Stimulated activated CD8-positive, alpha-beta memory T cell treated with anti-CD3 and anti-CD28 coated beads, Interleukin-7, amount 100 ng/mL, for 48 hours (primary cell): ENCODE measurements at places on chromosomes 1 and 21.

DNA sequence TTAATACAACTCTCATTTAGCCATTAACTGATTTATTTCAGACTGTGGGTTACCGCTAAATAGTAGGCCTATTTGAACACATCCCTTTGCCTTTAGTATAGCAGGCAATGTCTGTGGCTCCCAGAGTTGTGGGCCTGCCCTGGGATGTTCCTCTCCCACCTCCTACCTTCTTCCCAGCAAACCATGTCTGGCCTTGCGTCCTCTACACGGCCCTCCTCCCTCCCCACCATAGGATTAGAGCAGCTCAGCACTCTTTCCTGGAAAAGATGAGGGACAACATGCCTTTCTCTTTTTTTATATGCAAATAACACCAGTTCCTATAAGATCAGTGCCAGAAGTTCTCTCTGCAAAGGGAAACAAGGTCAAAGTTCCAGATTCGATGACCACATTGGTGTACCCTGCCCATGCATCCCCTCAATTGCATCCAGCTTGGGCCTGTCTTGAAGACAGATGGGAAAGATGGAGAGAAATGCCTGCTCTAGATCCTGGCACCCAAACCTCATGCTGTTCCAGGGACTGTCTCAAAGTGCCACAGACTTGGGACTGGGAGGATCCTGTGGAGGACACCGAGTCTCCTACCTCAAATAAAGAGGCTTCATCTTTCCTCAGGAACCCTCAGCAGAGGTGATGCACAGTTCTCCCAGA is 57.2 kb downstream of the CD46 start:
- DNase-seq, result no peak

- DNase-seq, result no peak
Observed at GRCh38 chr1:91895832-91896556, 10.0 kb upstream of the TGFBR3 start.

DNA sequence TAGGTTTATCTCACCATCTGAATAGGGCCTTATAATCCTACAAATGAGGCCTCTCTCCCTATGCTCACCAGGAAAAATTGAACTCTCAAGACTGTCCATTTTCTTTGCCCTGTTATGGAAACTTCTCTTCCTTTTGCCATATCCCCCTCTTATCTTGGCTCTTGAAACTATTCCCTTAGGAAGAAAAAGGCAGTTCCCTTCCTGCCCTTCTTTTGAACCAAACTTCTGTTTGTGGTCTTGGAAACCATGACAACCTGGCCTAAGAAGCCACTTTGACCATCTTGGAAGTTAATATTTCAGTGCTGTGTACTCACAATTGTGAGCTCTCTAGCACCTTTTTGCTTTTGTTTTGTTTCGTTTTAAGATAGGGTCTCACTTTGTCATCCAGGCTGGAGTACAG is 40.0 kb downstream of the ATP2B4 start:
- DNase-seq, result no peak

DNA sequence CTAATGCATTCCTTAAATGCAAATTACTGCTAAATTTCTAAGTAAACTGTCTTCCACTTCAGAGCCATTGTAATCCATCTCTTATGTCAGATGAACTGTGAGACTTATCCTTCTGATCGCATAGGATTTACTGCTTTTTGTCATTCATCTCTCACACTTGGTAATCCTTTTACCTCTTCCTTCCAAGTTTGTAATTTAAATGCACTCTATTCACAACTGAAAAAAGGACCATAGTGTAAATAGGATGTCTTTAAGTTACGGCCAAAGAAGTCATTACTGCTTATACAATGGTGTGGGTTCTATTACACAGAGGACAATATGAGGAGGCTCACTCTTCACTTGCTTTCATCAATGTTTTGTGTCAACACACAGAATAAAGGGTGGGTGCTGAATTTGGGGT is 393.3 kb downstream of the PTBP2 start:
- DNase-seq, result no peak

DNA sequence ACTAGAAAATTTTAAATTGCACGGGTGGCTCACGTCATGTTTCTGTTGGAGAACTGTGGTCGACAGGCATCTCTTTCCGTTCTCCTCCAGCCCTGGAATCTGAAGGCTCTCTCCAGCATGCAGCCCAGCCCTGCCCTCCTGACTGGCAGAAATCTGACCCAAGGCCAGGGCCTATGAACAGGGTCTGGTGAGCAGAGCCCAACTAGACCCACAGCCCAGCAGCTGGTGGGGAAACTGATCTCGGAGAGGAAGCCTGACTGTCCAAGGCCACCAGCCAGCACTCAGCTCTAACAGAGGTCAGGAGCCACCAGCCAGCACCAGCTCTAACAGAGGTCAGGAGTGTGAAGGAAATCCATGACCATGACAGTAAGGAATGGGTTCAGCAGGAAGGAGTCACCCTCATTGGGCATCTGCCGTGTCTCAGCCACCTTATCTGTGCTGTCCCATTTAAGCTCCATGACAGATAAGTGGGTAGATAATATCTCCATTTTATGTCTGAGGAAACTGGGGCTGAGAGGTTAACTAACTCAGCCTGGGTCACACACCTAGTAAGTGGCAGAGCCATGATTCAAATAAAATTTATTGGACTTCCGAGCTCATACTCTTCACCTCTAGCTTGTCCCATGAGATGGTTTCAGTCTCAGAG is 20.2 kb upstream of the PKP1 start:
- DNase-seq, result no peak

- DNase-seq, result no peak
Observed at GRCh38 chr21:35006248-35006647, 42.9 kb downstream of the RUNX1 start.

DNA sequence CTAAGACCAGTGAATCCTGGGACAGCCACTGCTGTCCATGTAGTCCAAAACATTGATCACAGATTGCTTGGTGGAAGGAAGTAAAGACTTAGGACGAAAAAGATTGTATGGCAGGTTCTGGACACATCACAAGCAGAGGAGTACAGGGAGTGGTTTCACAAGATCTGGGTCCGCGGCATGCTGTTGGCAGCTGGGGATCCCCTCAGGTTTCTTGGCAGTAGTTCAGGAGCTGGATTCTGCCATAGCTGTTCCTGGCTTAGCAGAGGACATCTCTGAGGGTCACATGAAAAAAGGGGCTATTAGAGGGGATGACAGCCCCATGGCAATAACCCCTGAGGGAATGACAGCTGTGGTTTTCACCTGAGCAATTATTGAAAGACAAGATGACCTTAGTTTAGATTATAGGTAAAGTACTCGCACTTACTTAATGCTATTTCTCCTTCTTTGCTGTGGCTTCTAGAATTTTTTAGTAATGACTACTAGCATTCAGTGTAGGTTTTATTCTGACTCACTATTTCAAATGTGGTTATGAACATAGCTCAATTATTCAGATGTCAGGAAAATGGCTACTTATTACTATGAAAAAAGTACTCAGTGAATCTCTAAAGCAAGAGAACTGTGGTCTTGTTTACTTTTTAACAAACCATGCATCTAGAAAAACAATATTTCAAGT is 8.2 kb downstream of the KRTAP27-1 start:
- DNase-seq, result no peak

DNA sequence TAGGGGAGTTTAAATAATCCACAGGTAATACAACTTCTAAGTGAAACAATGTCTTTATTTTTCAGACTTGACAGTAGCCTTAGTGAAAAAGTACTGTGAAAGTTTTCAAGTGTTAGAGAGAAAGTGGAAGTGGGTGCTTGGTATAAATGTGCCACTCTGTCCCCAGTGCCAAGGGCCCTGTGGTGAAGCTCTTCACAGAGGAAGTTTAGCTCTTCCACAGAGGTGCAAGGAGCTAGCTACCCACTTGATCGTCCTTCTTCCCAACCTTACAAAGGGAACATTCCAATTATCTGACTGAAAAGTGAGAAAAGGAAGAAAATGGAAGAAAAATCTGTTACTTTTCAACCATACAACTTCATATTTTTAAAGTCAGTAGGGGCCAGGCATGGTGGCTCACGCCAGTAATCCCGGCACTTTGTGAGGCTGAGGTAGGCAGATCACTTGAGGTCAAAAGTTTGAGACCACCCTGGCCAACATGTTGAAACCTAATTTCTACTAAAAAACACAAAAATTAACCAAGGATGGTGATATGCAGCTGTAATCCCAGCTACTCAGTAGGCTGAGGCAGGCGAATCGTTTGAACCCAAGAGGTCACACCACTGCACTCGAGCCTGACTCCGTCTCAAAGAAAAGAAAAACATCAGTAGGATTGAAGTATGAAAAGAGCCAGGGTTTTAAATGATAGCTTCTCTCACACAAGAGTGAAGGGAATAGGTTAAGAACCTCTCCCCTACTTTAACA is 41.0 kb upstream of the PTPRC start:
- no peak for DNase-seq

DNA sequence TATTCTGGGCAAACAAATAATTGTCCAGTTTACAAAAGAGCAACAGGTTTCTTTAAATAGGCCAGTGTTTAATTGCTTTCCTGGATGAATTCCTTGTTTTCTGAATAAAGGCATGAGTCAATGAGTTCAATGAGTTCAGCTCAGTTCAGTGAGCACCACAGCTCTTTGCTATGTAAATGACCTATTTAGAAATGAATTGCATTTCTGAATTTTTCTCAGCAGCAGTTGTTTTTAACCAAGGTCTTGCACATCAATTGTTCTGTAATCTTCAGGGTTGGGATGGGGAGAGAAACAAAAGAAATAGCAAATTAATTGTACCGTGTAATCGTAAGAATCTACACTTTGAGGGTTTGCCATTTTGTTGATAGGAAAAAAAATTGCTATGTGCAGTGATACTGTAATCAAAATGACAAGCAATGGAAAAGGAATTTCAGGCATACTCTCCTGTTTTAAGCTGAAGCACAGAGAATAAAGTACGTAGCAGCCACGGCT is 45.7 kb downstream of the MIS18A start:
- DNase-seq, result no peak

DNA sequence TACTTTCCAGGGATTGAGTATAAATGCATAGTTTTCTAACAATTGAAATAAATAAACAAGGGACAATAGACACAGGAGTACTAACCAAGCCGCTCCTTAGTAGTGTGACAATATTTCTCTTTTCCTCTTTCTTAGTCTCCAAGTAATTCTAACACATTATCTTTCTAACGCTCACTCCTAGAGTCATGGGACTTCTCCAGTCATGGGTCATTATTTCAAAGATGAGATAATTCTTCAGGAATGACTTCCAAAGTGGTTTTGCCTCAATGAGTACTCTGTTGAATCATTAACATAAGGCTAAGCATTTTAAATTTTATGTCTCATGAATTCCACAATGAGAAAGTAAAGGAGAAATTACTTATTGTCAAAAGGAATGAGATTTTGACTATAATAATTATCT is 605.8 kb upstream of the ADAMTS5 start:
- no peak for DNase-seq

- no peak for DNase-seq
Observed at GRCh38 chr1:186535388-186536133, 74.6 kb upstream of the PDC start.
